ENCODE measurements at places on chromosomes 3 and 15.

- no peak for DNase-seq
These were observed 302.8 kb upstream of the TBC1D5 start for GRCh38 chr3:18044971-18045880.

GRCh38 chr3:101690972-101691371, 4.5 kb upstream of the RPL24 start:
- DNase-seq = no peak

- no peak for DNase-seq
These were observed 19.4 kb downstream of the TGFBR2 start for GRCh38 chr3:30625541-30626438.

DNA sequence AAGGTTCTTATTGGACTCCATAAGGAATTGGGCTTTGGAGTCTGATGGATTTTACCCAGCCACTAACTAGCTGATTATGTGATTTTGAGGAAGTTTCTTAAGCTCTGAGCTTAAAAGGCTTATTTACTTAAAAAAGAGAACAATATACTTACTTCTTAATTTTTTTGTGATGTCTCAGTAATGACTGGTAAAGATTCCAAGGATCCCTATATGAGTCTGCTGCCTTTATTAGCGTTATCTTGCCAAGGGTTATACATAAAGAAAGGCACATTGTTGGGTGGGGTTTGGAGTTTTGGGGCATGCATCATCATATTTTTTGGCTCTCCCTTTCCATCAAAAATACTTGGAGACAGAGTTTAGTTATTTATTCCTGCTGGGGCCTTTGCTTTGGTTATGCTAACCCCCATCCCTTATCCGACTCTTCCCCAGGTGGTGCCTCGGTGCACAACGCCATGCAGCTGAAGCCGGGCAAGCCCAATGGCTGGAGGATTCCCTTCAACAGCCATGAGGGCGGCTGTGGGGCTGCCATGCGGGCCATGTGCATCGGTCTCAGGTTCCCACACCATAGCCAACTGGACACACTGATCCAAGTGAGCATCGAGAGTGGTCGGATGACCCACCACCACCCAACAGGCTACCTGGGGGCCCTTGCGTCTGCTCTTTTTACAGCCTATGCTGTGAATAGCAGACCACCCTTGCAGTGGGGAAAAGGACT, 6.7 kb downstream of the ADPRH start:
- DNase-seq = no peak

GRCh38 chr3:181276358-181276896, 286.9 kb upstream of the DNAJC19 start:
- no peak for DNase-seq

DNA sequence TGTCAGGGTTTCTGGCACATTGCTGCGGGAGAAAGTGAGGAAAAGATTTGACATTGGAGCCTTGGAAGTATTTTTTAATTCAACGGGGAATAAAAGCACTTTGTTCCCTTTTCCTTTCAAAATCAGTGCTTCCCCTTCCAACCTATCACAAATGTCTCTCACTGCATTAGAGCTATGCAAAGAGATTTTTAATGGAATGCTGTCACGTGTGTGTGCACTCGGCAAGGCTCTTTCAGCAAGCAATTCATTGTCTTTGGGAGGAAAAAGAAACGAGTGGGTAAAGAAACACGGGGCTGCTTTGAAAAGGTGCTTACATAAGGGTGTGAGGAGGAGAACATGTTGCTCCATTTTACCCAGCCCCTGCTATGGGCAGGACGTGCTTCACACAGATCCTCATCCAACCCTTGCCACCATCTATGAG, 490.4 kb upstream of the PROK2 start:
- no peak for DNase-seq

DNA sequence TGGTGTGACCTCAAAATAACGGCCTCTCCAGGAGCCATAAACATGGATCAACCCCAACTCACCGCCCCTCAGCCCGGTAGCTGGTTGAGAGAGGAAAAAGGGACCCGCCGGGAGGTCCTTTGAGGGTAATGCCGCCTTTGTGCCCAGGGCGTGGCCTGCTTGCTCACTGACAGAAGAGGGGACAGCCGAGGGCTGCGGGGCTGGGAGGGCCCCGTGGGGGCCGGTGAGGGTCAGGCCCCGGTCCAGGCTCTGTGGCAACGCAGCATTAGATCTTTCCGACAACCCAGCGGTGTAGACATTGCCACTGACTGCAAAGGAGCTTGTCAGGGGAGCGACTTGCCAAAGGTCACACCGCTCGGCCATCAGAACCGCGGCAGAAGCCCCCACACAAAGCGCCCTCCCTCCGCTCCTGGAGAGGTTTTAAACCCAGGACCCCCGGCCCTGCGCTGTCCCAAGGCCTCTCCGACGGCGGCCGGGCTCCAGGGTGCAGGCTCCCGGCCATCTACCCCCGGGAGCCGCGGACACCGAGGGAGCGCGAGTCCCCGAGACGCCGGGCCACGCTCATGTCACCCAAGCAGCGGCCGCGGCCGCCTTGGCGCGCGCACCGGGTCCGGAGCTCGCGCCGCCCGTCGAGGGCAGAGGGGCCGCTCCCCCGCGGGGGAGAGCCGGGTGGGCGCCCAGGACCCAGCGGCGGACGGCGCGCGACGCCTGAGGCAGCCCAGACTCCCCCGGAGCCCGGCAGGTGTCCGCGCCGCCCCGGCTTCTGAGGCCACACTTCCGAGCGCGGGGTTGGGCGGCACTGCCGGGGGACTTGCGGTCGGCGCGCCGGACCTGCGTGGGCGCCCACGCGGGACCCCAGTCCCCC, 975 bp downstream of the PCSK6 start:
- no peak for DNase-seq

GRCh38 chr3:186949281-186949982, 19.1 kb downstream of the ST6GAL1 start:
- DNase-seq = no peak

Data from activated naive CD4-positive, alpha-beta T cell treated with Interleukin-2 at 50 U/mL for 16 hours (primary cell).